ENCODE measurements at places on chromosomes 5 and 9.

- peak; percentile 54 for DNase-seq
These were observed 104.6 kb upstream of the LRRTM2 start for GRCh38 chr5:138979684-138980280.

DNA sequence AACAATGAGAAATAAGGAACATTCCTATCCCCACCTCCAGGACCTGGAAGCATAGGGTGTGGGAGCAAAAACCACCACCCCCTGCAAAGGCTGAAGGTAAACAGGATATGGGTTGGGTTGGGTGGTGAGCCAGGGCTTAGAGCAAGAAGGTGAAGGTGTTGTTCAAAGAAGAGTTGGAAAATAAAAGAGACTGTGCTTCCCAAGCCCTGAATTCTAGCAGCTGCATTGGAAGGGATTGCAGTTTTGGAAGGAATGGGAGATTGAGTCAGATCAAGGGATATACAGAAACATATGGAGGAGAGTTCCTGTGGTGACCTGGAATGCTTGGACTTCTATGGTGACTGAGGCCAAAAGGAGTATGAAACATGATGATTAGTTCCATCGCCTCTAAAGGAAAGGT is 24.7 kb upstream of the MTAP start:
- DNase-seq: peak; percentile 33

DNA sequence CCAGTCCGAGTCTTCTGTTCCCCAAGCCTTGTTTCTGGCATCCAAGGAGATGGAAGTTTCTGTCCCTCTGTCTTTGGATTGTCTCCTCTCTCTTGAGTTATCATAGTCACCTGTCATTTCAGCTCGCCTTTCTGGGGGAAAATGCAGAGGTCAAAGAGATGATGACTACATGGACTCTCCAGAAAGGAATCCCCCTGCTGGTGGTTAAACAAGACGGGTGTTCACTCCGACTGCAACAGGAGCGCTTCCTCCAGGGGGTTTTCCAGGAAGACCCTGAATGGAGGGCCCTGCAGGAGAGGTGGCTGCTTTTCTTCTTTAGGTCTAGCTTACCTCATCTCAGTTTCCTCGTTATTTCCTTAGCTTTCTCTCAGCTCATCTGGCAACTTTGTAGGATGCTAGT is 25.1 kb downstream of the ERAP2 start:
- no peak for DNase-seq

GRCh38 chr5:136249678-136250266 is 56.8 kb upstream of the SMIM32 start:
- no peak for DNase-seq

DNA sequence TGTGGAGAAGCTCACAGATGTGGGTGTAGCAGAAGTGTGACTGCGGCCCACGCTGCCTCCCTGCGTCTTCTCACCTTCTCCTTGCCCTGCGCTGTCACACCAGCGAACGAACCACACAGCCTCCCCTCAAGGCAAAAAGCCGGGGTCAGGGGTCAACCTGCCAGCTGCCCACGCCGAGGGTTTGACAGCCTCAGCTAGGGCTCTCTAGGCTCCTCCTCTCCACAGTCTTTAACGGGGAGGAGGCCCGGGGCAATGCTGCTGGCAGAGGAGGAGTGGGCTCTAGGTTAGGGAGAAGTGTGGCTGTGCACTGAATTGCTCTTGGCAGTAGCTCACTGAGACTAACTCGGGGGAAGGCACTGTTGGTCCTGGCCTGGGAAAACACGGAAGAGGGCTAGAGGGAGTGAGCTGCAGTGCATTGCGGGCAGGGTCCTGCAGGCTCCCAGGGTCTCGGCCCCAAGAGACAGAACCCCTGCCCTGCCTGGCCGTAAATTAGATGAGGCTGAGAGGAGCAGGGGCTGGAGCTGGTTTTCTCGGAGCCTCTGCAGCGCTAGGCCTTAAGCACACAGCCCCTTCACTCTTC is 4.2 kb upstream of the TRIM52 start:
- no peak for DNase-seq

DNA sequence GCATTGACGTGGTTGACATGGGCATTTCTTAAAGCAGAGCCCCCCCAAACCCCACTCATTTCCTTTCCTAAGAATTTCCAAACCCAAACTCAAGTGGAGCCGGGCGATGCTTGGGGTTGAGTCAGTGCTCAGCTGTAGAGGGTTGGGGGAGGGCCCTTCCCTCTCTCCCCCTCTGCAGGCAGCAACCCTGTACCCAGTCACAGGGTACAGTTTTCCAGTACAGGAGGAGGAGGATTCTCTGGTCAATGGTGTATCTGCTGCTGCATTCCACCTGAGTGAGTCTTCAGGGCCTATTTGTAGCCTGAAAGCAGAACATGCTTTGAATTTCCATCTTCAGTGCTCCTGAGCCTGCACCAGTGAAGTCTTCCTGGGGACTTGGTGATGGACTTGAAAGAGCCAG is 55.8 kb downstream of the ENTREP1 start:
- DNase-seq: no peak

DNA sequence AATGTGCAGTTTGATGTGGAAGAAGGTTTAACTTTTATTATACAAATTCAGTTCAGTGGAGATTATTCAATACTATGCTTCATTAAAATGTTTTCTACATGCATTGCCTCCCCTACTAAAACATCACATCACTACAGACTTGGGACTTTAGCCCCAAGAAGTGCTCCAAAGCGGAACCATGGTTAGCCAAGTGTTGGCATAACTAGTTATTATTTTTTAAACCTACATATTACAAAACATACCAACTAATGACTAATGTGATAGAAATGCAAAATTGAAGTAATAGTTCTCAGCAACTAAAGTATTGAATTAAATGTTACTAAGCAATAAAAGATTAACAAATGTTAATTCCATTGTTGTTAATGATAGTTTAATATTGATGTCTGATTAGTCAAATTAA is 74.5 kb downstream of the XRCC4 start:
- no peak for DNase-seq

DNA sequence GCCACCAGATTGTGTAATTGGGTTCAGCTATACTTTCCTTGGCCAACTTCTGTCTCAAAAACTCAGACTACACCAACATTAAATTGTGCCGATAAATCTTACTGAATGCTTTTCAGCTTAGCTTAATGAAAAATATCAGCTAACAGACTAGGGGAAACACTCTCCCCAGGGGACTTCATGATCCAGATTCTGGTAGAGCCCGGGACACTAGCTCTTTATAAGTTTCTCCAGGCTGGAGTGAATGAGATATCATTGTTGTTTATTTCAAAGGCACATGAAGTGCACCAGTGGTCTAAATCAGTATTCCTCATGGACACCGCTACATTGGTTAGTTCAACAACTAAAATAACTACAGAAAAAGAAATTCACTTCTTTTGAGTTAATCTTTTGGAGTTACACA is 10.5 kb upstream of the LHFPL2 start:
- DNase-seq: no peak

DNA sequence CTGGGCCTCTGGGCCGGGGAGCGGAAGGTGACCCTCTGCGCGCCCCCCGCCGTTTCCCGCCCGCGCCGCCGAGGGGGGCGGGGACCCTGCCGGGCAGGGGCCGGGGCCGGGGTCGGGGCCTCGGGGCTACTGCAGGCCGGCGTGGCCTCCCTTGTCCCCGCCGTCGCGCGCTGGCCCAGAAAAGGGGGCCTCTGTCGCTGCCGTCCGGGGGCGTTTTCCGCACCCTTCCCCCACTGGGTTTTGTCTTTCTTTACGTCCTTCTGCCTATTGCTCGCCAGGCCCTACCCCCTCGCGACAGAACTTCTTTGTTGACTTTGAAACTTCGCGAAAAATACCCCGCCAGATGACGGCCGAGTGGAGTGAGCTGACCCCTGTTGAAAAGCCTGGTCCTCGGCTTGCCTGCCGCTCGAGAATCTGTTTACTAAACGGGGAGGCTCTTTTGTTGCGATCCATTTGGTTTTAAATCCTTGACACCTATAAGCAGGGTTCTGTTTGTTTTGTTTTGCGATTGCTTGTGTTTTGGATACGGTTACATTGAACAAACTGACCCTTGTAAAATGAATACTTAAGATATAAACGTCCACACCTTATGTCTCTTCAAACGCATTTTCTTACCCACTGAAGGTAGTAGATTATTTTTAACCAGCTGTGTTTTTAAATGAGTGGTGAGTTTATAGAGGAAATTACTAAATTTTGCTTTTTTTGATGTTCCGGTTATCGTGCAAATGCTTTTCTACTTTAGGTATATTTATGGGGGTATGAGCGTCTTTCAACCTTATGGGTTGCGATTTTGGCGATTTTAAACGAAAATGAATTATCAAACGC is 765 bp downstream of the MARCHF6 start:
- DNase-seq: peak; percentile 58

DNA sequence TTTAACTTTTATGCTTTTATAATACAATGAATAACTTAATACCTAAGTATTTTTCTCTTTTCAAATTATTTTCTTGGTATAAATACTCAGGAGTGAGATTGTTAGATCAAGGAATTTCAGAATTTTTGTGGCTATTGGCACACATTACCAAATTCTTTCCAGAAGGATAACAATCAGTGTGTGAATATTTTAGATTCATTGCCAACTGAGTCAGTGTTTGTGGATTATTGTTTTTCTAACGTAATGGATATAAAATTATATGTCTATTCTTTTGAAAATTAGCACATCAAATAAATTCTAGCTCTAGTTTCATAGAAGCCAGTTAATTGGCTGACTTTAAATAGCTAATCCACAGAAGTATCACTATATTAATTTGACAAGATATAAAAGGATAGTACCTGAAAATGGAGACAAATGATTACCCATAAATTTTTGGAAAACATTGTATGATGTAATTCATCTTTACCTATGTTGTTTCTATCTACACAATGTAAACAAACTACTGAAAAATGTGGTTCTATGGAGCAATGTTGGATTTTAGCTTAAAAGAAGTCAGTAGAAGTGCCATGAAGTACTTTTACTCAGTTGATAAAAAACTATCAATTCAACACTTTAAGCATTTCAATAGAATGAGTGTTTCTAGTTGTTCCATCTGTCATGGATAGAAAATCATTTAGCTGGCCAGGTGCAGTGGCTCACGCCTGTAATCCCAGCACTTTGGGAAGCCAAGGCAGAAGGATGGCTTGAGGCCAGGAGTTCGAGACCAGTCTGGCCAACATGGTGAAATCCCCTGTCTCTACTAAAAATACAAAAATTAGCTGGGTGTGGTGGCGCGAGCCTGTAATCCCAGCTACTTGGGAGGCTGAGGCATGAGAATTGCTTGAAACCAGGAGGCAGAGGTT is 185.1 kb downstream of the ADAMTSL1 start:
- no peak for DNase-seq

GRCh38 chr9:137556069-137556838 is 4.6 kb downstream of the MRPL41 start:
- DNase-seq: no peak

GRCh38 chr9:14993901-14994554 is 83.8 kb upstream of the FREM1 start:
- DNase-seq: no peak

- DNase-seq: no peak
These were observed 811.0 kb upstream of the GRAMD2B start for GRCh38 chr5:125612181-125612721.

- DNase-seq: no peak
These were observed 4.1 kb upstream of the PTBP3 start for GRCh38 chr9:112337547-112337946.

DNA sequence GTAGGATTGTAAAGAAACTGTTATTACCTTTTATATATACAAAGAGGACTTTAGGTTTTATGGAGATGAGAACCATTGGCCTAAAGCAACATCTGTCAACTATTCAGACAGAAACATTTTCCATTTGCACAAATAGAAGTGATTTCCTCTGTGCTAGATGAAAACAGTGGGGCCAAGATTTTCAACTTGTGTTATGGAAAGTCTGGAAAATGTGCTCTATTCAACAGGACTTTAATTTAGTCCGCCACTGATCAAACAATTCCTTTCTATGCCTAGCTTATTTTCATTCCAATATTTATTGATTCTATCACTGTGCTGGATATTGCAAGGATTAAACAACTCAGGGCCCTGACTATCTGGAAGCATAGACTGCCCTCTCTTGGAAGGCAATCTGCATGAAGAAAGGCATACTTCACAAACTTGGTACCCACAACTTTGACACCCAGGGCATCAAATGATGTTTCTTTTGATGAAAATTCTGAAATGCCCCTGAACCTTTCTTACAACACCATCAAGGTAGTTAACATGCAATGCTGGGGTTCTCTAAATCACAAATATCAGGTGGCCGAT is 126.6 kb upstream of the HMHB1 start:
- DNase-seq: no peak

DNA sequence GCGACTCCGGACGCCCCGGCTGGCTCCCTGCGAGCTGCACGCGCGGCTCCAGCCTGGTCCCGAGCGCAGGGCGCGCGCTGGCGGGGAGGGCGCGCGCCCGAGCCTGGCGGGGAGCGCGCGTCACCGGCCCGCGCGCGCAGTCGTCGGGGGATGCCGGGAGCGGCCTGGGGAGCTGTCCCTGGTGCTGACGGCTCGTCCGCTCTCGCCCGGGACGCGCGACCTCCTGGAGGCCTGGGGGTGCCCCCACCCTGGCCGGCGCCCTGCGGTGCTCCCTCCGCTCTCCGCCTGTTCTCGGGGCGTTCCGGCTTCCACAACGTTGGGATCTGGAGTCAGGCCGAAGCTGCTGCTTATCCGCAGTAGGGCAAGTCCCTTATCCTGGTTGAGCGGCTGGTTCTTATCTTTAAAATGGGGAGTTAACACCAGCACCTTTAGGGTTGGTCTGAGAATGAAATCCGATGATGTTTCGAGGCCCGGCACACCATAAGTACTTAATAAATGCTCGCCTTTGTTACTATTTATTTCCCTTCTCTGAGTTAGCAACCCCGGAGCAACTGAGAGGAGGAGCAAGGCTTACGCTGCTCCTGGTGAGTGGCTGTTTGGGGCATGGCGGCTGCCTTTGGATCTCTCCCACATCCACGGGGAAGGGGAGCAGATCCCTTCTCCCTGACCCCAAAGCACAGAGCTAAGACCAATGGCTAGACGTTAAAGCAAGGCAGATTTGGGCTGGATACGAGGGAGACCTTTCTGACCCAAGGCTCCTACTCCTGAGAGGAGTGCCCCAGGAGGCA is at the start of gene FAM163B:
Gene FAM163B, minus strand, starts transcription at position 79 of the 788 bp plus-strand sequence. CDS start 29,166 bp downstream, outside the sequence.
- DNase-seq: peak; percentile 62

- no peak for DNase-seq
These were observed 4.4 kb upstream of the CREBRF start for GRCh38 chr5:173051746-173052145.

DNA sequence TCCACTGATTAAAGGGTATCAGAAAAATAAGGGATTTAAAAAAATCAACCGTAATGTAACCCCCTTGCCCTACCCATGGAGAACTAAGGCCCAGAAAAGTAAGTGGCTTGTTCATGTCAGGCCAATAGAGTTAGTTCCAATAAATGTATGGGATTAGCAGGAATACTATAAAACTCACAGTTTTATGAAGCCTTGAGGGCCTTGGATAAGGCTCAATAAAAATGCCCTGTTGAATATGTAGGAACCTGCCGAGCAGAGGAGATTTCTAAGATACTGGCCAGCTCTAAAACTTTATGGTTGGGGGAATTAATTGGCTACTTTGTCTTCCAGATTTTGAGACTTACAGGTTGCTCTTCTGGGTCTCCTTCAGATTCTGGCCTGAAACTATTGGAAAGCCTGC is 231.0 kb downstream of the GLIS3 start:
- no peak for DNase-seq

- no peak for DNase-seq
These were observed 64.0 kb downstream of the RNF130 start for GRCh38 chr5:180007582-180007981.

- no peak for DNase-seq
These were observed 68.3 kb downstream of the HMGCR start for GRCh38 chr5:75405296-75405695.
